Activated CD8-positive, alpha-beta T cell treated with anti-CD3 and anti-CD28 coated beads for 36 hours (primary cell): ENCODE measurements at places on chromosomes 13 and 19. TPM values are rescaled to one million over a fixed set of nuclear protein-coding genes. Genes with fewer than 3 reads are reported as not detected.

The ARL11 gene
- total RNA-seq, result 0.61 TPM

DNA sequence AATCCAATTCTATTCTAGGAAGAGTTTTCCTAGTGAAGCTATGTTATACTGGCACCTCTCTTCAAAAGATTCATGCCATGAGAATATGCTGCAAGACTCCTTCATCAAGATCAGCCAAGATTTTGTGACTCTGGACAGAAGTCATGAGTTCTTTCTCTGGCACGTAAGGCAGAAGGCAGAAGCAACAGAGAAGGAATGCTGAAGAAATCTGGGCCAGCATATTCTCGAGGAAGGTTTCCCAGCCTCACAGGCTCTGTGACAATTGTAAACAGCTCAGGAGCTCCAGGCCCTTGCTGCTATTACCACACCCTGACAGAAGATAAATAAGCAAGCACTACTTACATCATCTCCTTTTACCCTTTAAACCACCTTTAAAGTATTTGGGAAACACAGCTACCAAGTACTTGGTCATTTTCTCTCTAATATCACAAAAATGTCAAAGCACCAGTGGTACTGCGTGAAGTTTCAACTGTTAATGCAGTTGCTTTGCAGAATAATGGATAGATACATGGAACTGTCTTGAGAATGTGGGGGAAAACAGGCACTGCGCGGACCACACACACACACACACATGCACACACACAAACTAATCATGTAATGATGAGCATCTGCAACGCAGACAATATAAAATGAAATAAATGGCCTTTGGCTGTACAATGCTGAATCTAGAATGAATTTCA, 55.4 kb downstream of the INTS6 start:
- peaks cover 37% of the 10 kb centered on the region for H3K36me3 ChIP-seq
- H3K4me3 ChIP-seq, result no peak overlapping the region
- H3K4me1 ChIP-seq, result peaks cover 47% of the 10 kb centered on the region
- H3K27me3 ChIP-seq, result no peaks in the 10 kb centered on the region
- H3K27ac ChIP-seq, result no peak overlapping the region

The KLK11 gene
- not detected for total RNA-seq

- no peak overlapping the region for H3K27ac ChIP-seq
- no peaks in the 10 kb centered on the region for H3K4me1 ChIP-seq
- H3K36me3 ChIP-seq, result peaks cover 26% of the 10 kb centered on the region
- DNase-seq, result no peak
- no peaks in the 10 kb centered on the region for H3K27me3 ChIP-seq
Observed at GRCh38 chr13:25248071-25248470, 39.2 kb downstream of the MTMR6 start.
